HTR-8/SVneo (cell line): ENCODE measurements at places on chromosomes 12 and 14.

- no peak for DNase-seq
Observed at GRCh38 chr12:86597431-86597830, 341.2 kb upstream of the MGAT4C start.

DNA sequence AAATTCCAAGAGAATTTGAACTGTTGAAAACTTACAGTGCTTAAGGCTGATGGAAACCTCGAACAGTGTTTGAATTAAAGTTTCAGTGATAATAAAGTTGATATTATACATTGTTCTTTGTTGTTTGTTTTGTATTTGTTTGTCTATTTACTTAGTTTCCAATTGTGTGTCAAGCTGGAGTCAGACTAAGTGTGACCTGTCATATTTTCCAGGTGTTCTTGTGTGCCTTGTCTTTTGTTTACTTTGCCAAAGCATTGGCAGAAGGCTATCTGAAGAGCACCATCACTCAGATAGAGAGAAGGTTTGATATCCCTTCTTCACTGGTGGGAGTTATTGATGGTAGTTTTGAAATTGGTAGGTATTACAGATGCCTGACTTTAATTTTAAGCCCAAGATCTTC is 6.0 kb downstream of the SLCO1C1 start:
- DNase-seq, result no peak

- no peak for DNase-seq
Observed at GRCh38 chr14:52117111-52117832, 48.4 kb upstream of the NID2 start.

DNA sequence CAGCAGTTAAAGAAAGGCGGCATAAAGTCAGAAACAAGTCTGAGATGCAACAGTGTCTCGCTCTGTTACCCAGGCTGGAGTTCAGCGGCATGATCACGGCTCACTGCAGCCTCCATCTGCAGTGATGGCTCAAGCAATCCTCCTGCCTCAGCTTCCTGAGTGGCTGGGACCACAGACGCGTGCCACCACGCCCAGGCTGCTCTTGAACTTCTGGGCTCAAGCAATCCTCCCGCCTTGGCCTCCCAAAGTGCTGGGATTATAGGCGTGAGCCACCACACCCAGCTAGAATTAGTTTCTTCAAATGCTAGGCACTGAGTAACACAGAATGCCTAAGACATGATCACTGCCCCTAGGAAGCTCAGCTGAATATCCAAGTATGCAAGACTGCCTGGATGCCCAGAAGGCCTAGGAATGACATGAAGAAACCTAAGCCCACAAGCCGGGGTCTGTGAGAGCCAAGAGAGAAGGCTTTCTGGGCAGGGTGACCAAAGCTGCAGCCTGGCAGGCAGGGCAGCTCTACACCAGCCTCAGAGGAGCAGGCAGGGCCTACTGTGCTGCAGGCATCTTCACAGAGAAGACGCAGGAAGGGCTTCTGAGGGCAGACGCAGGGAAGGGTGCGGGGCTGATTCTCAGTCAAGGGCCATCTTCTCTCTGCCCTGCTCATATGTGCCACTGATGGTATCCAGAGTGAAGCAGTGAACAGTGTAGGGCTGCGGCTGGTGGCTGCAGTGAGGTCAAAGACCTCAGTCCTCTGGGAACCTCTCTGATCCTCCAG is 4.3 kb upstream of the PPP2R5C start:
- DNase-seq, result no peak

- peak; percentile 45 for DNase-seq
Observed at GRCh38 chr14:24232645-24233537, at the start of gene GMPR2. TSS of gene GMPR2 (plus strand) at chr14:24232929. CDS start at chr14:24233254, 325 bp downstream.

DNA sequence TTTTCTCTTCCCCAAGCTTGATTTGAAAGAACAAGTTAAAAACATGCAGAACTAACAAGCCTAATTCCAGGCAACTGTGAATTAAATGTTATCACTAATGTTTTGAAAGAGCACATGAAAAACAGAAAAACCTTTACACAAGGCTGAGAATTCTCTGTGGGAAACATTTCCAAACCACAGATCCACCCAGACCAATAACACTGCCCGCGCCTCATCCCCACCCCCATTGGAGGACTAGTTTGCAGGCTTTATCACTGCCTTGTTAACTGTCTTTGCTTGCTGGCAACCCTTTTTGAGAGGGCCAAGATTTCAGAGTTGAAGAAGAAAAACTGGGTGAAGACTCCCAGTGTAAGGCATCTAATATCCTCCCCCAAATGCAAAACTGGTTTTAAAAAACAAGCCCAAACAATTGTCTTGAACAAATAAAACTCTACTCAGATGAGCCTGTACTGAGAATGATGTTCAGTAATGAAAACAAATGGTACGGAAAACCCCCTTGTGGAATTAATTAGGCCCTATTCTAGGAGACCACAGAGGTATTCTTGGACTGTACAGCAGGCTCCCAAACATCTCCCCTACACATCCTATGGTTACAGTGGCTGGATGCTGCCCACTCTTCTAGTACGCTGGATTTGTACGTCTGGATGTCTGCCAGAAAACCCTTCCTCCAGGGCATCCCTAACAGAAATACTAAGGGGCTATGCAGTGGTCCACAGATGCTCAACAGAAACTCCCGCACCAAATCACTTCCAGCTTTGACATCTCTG is 5.8 kb downstream of the MAX start:
- DNase-seq, result no peak

GRCh38 chr12:116360579-116361413 is 83.3 kb upstream of the MED13L start:
- DNase-seq, result no peak

DNA sequence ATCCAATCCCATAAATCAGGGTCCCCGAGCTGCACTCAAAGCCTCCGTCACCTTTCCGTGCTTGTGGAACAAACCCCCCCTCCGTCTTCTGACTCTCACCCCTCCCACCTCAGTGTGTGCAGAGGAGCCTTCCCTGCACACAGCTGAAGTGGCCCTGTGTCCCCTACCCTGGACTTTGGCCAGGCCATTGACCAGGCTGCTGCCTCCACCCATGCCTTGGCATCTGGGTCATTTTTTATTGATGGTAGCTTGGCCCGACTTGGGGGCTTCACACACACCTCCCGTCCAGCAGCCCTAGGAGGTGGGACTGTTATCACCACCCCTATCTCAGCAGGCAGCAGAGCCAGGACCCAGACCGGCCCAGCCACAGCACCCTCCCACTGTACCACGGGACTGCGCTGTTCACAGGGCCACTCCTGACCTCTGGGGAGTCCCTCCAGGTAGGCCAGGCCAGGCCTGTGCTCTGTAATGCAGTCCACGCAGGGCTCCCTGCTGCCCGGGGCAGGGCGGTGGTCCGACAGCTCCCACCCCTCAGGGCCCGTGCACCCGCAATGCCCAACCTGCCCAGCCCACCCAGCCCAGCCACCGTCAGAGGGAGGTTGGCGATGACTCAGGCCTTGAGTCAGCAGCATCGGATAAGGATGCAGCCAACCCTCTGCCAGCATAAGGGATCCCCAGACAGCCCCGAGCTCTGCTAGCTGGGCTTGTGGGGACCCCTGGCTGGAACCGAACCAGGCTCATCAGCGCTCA is 9.2 kb upstream of the INF2 start:
- DNase-seq, result peak; percentile 73

GRCh38 chr12:109714913-109715244 is 1.3 kb downstream of the FAM222A start:
- no peak for DNase-seq

DNA sequence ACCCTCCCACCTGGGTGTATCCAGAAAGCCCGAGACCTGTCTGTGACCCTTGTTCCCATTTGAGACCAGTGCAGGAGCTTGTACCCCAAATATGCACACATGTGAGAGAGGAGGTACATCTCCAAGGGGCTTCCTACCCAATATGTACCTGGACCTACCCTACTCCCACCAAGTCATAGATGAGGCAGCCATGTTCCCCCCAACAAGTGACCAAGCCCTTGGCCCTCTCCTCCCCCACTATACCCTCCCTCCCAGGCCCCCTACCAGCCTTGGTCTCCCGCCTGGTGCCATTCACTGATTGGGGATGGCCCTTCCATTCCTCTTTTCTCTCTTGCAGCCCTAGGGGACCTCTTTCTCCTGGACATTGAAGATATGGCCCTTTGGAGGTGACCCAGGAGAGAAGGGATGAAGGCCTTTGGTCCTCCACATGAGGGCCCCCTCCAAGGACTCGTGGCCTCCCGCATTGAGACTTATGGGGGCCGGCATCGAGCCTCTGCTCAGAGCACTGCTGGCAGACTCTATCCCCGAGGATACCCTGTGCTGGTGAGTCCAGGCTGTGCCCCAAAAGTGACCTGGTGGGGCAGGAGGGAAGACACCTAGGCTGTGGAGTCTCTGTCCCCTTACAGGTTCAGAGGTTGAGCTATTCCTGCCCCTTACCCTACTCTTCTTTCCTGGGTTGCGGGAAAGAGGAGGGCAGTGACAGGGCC is 1.5 kb downstream of the PLEKHG6 start:
- no peak for DNase-seq

DNA sequence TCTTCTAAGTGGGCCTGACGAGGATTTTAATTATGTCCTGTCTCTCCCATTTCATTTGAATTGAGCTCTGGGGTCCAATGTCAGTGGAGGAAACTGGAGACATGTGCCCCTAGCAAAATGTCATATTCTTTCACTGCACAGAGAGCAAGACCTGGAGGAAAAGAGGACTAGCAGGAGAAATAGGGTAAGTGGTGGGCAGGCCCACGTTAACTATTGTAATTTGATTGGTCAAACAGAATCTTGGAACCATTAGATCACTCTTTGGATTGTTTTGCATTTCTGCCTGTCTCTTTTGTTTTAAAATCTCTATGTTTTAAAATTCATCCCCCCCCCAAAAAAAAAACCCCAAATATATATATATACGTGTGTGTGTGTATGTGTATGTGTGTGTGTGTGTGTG is 113.9 kb upstream of the PELI2 start:
- DNase-seq, result no peak

DNA sequence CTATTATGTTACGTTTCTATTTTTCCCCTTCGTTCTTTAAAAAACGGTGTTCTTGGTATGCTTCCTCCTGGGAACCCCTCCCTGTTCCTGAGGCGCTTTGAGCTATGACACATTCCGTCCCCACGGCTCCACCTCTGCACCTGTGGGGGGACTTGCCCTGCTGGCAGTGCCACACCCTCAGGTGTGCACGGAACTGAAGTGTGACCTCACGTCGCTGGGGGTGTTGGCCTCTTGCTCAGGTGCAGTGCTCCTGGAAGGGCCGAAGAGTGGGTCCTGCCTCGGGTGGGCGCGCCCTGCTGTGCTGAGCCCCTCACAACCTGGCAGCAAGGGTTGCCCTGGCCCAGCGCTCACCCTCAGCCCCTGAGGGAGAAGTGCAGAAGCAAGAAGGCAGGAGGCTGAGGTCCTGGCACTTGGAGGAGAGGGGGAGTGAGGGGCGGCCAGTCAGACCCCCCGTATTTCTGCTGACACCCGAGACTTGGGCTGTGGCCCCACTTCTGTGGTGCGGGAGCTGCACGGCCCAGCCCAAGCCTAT is 4.9 kb downstream of the AMN start:
- DNase-seq, result no peak

- DNase-seq, result no peak
Observed at GRCh38 chr12:31041033-31041564, 32.6 kb upstream of the DDX11 start.

DNA sequence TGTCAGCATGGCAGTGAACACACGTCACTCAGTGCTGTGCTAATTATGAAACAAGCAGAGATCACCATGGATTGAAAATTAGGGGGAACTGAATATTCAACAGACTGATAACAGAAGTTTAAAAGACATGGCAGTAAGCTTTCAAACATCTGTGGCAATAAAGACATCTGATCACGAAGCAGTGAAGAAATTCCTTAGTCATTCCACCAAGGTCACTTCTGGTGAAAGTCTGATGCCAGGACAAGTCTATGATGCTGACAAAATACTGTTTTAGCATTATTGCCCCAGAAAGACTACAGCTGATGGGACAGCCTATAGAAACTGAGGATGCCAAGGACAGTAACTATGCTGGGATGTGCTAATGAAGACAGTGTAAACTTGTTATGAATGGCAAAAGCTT is 126.9 kb upstream of the RBM19 start:
- no peak for DNase-seq

- DNase-seq, result no peak
Observed at GRCh38 chr12:124732275-124733075, 131.2 kb downstream of the SCARB1 start.

GRCh38 chr12:89392391-89392790 is 40.1 kb upstream of the DUSP6 start:
- DNase-seq, result no peak

DNA sequence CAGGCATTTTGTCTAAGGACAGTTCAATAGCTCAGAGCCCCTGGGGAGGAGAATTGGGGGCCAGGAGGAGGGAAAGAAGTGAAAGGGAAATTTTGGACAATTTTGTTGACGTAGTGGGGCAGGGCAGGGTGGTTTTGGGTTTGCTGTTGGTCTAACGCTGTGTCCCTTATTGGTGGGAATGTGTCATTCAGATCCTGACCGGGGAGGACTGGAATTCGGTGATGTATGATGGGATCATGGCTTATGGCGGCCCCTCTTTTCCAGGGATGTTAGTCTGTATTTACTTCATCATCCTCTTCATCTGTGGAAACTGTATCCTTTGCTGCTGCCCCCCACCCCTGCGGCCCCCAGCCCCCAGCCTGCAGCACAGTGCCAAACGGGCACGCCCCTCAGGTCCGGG is 212.1 kb upstream of the FKBP4 start:
- no peak for DNase-seq

DNA sequence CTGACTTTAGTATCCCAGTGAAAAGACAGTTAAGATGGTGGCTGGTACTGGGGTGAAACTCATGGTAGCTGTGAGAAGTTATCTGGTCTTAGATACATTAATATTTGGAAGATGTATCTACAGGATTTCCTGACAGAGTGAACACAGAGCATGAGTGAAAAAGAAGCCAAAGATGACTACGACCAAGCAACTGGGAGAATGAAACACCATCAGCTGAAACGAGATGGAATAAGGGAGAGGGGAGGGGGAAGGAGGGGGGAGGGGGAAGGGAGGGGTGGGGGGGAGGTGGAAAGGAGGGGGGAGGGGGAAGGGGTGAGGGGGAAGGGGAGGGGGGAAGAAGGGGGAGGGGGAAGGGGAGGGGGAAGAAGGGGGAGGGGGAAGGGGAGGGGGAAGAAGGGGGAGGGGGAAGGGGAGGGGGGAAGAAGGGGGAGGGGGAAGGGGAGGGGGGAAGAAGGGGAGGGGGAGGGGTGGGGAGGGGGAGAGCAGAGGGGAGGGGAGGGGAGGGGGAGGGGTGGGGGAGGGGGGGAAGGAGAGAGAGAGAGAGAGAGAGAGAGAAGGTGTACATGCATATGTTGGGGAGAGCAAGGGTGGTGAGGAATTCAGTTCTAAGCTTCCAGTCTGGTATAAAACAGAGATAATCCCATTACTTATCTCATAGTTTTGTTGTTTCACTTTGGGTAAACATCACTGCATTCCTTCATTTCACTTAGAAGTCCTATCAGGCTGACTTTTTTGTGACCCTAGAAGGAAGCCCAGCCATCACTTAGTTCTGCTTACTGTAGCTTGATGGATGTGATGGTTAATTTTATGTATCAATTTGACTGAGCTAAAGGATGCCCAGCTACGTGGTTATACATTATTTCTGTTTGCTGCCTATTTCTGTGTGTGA is 73.9 kb downstream of the SPPL3 start:
- DNase-seq, result no peak

GRCh38 chr12:128920468-128920867 is 67.2 kb downstream of the GLT1D1 start:
- DNase-seq, result no peak
